NCI-H2081 (cell line): ENCODE measurements at places on chromosomes 2 and 18.

- no peak for DNase-seq
Observed at GRCh38 chr2:176668912-176669311, 399.7 kb downstream of the MTX2 start.

DNA sequence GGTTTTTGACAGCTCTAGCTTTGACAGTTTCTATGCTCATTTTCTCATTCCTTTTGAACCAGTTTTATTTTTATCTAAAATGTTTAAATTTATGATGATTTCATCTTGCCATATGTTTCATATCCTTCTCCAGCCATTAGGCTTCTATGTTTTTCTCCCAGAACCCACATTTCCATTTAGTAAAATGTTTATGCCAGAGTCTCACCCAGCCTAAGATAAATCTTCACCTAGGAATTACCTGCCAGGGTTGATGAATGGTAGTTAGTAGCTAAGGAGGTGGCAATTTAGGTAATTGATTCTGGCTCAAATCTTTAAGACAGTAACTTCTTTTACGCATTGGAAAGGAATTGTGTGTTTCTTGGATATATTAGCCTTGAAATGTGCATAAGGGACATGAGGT, 83.6 kb downstream of the PRKRA start:
- no peak for DNase-seq

DNA sequence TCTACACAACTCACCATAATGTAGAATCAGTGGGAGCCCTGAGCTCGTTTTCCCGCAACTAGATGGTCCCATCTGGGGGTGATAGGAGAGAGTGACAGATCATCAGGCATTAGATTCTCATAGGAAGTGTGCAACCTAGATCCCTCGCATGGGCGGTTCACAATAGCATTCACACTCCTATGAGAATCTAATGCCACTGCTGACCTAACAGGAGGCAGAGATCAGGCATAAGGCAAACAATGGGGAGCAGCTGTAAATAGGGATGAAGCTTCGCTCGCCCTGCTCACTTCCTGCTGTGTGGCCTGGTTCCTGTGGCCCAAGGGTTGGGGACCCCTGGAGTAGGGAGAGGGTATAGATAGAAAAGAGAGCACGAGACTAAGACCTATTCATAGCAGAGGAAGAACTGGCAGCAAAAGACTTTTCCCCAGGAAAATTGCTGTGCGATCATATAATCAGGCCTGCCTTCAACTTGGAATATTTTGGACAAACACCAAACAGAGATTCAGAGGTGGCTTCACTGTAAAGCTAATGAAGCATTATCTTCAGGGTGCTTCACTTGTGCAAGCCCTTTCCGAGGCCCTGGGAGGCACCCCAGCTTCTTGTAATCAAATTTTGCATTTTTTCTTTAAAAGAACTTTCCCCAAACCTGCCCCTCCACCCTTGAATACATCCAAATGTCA, 29.0 kb upstream of the ATL2 start:
- DNase-seq, result no peak

DNA sequence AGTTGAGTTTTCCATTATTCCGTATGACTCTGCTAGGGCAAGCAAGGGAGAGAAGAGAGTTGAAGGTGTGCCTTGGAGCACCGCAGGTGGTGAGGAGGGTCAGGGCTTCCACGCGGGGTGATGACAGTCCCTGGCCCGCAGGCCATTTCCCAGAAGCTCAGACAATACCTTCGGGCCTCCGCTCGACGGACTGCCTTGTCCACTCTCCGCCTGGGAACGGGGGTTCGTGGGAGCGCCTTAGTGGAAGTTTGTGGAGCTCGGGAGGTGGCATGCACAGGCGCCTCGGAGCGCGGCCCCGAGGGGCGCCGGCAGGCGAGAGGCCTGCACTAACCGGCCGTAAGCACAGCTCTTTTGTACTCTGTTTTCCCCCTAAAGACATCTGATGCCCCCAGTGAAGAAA, 69.8 kb downstream of the ARHGEF33 start:
- no peak for DNase-seq

- peak; percentile 37 for DNase-seq
Observed at GRCh38 chr18:51051105-51051712, 21.2 kb downstream of the SMAD4 start.

DNA sequence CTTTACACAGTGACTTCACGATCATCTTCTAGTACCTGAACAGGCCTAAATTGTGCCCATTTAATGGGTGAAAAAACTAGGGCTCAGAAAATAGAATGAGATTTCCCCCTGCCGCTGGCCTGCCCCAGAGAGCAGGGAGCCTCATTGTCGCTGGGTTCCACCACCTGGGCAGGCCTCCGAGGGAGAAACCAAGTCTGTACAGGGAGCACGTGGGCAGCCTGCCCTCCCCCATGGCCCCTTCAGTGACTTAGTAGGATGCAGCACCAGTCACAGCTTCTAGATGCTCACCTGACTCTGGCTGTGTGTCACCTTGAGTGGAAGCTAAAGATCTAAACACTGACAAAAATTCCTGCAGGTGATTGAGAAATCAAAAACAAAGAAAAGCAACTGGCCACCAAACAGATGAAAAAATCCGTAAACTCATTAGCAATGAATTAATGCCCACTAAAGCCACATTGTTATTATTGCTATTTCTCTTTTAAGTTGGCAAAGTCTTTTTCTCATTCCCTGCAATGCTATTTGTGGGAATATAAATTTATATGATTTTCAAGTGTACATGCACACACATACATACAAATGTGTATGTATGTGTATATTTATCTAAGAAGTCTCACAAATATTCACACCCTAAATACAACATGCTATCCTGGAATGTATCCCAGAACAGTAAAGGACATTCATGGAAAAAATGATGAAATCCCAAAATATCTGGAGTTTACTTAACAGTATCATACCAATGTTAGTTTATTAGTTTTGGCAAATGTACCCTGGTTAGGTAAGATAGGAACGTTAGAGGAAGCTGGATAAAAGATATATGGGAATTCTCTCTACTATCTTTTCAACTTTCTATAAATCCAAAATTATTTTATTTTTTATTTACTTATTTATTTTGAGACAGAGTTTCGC, 18.7 kb upstream of the ASPRV1 start:
- no peak for DNase-seq

DNA sequence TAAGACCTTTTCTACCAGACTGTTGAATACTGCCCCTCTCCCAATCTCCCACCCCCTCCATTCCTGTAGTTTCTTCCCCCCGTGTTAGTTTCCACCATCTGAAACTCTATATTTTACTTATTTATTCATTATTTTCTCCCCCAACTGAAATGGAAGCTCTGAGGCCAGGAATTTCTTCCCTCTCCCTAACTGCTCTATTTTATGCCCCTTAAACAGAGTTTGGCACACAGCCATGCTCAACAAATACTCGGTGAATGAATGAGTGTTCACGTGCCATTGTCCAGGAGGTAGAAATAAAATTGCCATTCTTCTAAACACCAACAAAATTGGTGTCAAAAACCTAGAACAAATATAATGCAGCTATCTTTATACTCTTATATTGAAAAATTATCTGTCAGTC, 5.6 kb downstream of the ITGB1BP1 start:
- DNase-seq, result no peak

- no peak for DNase-seq
Observed at GRCh38 chr2:147255812-147256211, 589.0 kb upstream of the ACVR2A start.

DNA sequence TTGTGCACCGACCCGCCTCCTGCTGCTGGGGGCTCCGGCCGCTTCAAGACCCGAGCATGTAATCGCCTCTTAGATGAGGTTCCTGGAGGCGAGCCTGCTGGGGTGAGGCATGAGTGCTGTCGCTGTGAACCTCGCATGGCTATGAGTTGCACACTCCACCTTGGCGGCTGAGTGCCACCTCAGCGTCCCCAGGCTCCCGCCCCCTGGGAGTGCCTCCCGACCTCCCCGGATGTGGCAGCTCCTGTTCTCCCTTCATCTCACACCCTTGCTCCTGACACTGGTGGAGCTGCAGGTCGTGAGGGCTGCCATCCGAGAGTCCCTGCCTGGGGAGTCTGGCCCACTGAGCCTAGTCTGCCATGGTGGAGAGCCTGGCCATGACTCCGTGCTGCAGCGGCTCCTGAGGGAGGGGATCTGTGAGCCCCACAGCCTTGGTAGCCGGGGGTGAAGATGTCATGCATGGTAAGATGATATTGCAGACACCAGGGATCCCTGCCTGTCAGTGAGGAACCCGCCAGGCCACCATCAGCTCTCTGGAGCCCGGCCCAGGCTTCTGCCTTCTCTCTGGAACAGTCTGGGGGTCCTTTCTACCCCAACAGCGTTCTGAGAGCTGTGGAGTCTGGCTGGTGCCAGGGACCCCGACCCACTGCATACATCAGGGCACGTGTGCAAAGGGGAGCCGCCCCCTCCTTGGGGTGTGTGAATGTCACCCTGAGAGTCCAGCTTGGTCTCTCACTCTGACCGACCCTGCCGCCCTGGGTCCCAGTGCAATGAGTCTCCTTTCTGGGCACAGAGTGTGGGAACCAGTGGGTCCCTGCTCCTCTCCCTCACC, 61.6 kb upstream of the HS6ST1 start:
- DNase-seq, result no peak

DNA sequence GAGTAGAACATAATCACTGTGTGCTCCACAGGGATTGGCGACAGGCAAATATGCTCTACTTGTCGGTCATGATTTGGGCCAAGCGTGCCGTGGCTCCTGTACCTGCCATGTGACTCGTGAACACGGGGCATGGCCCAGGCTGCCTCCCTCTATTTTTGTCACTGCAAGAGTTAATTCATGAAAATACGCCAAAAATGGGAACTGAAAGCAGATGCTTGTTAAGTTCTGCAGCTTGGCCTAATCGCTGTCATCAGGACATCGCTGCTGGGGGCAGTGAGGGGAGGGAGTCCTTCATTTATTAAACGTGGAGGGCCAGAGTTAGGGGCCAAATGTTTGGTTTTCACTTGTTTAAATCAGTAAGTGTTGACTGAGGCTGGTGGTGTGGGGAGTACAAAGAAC, 177.8 kb downstream of the BCL2 start:
- DNase-seq, result no peak

- no peak for DNase-seq
Observed at GRCh38 chr2:69195706-69196105, 182.7 kb downstream of the ANTXR1 start.

DNA sequence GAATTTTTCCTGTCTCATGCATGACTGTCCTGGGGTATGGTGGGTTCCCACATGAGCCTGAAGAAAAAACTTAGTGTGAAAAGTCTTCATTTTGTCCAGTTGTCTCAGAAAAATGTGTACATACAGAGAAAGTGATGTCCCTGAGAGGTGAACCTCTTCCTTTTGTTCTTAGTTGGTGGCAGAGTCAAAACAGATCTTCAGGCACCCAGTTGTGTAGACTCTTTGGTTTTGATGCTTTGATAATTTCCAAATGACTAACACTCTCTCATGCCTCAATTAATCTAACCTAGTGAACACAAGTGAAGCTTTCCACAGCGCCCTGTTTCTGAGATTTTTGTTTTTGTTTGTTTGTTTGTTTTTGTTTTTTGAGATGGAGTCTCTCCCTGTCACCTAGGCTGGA, 273.5 kb downstream of the PIK3C3 start:
- no peak for DNase-seq

GRCh38 chr2:88903749-88904353, 212.4 kb downstream of the RPIA start:
- peak; percentile 26 for DNase-seq

DNA sequence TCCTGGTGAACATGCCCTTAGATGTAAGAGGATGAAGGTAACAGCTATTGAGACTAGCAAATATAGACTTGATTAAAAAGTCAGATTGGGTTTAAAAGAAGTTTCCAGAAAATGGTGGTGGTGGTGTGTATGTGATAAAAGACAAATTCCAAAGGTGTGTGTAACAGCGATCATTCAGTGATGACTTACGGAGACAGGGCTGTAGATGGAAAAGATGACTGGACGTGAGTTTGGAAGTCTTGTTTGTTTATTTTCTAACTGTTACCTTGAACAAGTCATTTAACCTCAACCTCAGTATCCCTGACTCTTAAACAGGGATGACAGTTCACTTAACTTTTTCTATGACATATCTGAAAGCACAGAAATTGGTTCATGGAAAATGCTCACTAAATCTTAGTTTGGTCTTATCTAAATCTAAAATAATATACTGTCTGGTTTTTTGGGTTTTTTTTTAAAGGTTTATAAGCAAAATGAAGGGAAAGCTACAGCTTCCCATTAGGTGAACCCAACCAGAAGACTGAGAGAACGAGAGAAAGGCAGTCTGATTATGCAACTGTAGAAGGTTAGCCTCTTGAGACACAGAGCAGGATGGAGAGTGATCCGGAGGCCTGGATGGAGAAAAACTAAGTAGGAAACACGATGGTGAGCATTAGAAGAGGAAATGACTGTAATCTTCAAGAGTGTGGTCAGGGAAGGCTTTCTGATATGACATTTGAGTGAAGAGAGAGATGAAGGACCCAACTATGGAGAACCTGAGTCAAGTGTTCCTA, 71.9 kb downstream of the TCF4 start:
- no peak for DNase-seq

DNA sequence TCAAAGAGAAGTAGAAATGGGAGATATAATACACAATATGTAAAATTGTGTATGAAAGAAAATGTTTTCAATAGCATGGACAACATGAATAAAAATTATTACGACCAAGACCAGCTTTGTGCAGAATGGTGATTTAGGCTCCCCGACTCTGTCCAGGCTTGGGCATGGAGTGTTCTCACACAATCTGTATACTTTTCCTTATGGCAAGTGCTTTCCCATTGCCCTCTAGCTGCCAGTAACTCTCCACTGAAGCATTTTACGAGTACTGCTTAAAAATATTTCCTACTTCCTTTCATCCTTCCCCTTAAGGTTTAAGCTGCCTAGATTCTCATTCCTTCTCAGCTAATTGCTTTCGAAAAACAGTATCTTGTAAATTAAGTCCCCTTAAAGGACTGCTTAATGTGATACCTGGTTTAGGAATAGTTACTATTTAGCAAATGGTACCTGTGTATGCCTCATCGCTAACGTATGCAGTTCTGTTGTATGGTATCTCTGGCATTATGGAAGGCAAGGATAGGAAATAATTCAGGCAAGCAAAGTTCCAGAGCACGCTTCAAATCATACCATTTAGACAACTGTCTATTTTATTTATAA, 714.6 kb downstream of the ERBB4 start:
- no peak for DNase-seq

DNA sequence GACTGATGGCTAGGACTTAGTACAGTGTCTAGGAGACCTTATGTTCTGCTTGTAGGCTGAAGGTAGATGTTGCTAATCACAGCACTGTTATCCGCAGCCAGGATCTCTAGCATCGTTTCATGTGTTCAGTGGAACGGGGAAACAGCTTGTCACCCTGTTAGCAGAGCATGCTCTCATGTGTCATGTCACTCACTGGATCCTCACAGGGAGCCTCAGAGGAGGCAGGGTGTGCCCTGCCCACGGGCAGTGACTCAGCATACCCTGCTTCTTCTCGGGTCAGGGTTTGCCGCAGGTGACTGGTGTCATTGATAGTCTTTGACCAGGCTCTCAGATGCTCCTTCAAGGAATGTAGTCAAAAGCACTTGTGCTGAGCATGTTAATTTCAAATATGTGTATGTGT, 44.4 kb downstream of the RPIA start:
- no peak for DNase-seq
